ENCODE measurements at places on chromosomes 7 and 10.

GRCh38 chr10:34627331-34627730, 187.8 kb downstream of the PARD3 start:
- no peak for DNase-seq

DNA sequence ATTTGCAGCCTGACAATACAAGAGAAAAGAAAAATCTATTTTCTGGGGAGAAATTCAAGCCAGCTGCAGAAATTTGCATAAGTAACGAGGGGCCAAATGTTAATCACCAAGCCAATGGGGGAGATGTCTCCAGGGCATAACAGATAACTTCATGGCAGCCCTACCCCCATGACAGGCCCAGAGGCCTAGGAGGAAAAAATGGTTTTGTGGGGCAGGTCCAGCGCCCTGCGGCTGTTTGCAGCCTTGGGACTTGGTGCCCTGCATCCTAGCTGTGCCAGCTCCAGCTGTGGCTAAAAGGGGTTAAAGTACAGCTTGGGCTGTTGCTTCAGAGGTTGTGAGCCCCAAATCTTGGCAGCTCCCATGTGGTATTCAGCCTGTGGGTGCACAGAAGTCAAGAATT, 54.3 kb downstream of the VIM start:
- DNase-seq: no peak

GRCh38 chr10:98572594-98572993, 125.9 kb upstream of the HPS1 start:
- no peak for DNase-seq

GRCh38 chr7:105816266-105816843, 60.0 kb downstream of the ATXN7L1 start:
- no peak for DNase-seq

GRCh38 chr7:39761449-39761848, 138.1 kb downstream of the RALA start:
- DNase-seq: no peak
